ENCODE measurements at places on chromosomes 4 and X.

DNA sequence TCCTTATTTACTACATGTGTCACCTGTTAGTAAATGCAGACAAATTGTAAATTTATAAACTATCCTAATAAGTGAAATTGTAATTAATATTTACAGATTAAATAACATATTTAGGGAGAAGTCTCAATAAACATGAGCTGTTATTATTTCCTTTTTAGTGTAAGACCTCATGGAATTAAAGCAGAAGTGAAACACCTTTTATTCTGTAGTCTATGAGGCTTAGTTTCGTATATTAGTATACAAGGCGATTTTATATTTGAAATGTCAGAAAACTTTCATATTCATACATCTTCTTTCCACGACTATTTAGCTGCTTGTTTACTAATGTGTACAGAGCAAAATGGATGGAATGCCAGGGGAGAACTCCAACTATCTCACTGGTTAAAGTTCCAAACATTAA lies 414.4 kb downstream of the ARHGAP24 start:
- no peak for DNase-seq

DNA sequence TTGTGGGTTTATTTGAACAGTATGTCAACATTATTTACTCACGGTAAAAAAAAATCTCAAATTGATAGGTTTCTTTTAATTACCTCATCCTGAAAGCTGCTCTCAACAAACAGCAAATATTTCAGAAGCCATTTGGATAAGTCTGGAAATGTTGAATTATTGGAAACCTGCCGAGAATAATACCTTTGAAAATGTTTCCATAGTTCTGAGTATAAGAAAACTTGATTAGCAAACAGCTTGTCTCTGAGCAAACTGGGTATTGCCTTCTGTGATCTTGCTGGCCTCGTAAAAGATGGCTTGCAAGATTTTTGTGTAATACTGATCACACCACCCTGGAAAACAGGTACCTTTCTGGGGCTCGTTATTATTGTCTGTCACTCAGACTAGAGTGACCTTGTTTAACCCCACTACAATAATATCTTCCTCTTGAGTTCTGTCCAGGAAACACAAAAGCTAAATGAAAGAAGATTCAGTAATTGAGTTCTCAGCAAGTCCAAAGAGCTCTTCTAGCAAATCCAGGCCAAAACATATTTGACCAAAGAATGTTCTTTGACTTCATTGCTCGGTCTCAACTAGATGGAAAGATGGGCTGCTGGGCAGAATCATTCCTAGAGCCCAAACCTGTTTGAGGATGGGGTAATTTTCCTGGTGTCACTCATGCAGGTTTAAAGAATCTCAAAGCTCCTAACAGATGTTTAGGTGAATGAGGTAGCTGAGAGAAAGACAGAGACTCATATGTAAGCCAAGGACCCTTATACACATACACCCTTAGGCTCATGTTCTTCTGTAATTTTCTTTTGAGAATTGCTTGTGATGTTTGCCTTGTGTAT lies 255.6 kb upstream of the JADE1 start:
- DNase-seq = no peak

DNA sequence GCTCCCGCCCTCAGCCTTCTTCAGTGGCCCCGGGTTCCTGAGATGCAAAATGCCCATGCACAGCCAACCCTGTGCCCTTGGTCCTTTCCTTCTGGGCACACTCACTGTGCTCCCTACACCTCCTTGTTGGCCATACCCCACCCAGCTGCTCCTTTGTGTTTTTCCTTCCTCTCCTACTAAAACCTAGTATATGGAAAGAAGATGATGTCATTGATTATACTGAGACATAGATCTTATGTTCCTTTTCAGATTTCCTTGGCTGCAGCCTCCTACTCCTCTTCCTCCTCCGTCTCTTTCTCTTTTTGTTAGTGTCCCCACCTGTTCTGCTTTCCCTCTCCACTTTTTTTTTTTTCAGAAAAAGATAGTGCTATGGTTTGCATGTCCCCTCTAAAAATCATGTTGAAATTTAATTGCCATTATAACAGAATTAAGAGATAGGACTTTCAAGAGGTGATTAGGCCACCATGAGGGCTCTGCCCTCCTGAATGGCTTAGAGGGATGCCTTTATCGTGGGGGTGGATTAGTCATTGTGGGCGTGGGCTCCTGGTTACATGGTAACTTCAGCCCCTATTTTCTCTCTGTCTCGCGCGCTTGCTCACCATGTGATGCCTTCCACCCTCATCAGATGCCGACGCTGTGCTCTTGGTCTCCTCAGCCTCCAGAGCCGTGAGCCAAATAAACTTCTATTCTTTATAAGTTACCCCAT lies 254.9 kb upstream of the GATB start:
- no peak for DNase-seq

- no peak for DNase-seq
These were observed 50.8 kb downstream of the CBLL2 start for GRCh38 chrX:22323541-22323940.

All from left cardiac atrium (tissue), 4 donors.